ENCODE measurements at places on chromosomes 3 and 15.

DNA sequence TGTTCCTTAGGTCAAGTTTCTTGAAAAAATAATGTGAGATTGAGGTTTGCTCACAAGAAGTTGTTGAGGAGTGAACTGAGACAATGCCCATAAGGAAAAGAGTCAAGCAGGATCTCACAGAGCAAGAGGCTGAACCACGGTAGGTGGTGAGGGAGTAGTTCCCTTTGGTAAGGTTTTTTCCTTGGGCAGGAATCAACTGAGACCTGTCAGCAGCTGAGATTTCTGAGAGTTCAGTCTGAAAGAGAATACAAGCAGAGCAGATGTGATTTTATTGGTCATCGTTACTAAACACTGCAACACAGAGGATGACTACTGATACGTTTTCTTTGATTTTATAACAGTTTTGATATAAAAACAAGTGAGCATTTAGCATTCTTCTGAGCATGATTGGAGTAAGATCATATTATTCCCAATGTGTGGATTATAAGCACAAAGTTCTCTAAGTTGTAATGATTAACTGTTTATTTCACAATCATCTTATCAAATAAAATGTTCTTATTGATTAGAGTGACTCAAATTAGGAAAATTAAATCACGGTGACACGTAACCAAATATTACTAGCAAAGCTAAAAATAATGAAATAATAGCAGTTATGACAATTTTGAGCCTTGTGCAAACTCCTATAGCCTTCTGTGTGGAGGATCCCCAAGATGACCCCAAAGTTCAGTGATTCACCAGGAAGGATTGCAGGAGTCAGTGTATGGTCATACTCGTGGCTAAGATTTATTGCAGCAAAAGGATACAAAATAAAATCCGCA lies 346.2 kb upstream of the ZNF717 start:
- peak; percentile 8 for DNase-seq

DNA sequence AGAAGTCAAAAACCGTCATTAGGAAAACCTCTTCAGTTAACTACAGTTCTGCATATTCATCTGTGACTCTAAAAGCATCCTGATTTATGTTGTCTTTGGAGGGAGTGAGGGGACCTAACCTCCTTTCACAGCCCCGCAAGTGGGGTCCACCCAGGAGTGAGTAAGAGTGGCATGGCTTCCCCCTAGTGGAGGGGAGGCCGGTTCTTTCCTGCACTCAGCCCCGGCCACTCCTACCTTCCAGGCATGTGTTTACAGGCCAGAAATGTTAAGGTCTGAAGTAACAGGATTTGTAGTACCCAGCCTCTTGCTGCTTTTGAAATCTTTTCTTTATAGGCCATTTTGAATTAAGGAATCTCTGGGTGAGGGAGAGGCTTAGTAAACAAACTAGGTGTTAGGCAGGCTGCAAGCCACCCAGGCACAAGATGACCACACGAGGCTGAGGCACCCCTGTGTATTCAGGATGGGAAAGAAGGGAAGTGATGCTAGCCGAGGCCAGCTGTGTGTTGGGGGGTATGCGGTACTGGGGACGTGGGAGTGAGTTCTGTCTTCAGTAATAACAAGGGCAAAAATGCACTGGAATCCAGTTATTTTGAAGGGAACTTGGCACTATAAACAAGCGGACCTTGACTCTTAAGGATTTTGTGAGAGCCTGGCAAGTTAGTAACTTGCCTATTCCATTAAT lies 50.5 kb downstream of the CTDSPL start:
- DNase-seq = no peak

DNA sequence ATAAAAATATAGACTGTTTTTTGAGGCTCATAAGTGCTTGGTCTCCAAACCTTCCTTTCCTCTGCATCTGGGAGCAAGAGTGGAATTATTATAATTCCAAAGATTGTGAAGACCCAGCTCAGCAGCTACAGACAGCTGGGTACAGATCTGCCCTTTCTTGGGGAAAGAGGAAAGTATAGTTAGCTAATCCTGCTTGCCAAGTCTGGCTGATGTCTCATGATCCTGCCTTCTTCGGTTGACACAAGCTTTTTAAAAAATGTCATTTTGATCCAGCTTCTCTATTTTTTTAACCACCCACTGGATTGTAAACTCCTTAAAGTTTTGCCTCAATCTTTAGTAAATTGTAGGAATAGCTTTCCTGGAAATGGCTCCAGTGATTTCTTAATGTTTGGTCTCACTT lies 181.1 kb downstream of the LRTM1 start:
- no peak for DNase-seq

GRCh38 chr3:18892047-18892446 lies 256.3 kb upstream of the KCNH8 start:
- DNase-seq = no peak

All from AG08396 (cell line).